Gastroesophageal sphincter (tissue), 4 donors: ENCODE measurements at places on chromosomes 3 and 15.

DNA sequence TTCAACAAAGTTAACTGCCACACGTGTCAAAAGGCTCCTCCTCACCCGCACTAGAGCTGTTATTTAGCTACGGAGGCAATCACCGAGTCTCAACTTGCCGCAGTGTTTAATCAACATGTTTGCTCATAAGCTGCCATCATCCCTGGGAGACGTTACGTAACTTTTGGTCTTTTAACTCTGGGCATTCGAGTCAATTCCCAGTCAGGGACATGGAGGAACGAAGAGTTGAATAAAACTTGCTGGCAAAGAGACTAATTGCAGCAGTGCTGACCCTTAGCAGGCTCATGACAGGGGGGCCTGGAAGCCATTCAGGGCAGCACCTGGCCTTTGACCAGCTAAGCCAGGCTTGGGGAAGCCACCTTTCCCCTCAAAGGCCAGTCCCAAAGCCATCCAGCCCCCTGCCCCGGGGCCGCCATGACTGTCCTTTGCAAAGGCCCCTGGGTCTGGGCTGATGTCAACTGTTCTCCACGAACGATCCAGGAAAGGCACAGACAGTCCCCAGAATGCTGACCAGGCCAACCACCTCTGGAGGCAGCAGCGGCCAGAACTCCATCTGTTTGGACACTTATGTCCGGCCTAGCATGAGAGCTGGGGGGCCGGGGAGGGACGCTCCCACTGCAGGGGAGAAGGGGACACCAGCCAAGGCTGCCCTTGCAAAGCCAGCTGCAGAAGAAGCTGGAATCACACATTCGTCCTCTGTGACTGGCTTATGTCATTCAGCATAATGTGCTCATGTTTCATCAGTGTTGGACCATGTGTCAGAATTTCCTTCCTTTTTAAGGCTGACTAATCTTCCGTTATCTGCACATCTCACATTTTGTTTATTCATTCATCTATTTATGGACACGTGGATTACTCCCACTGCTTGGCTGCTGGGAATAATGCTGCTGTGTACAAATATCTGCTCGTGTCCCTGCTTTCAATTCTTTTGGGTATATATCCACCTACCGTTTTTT, 43.7 kb downstream of the PCSK6 start:
- ATAC-seq = peak; percentile 65

DNA sequence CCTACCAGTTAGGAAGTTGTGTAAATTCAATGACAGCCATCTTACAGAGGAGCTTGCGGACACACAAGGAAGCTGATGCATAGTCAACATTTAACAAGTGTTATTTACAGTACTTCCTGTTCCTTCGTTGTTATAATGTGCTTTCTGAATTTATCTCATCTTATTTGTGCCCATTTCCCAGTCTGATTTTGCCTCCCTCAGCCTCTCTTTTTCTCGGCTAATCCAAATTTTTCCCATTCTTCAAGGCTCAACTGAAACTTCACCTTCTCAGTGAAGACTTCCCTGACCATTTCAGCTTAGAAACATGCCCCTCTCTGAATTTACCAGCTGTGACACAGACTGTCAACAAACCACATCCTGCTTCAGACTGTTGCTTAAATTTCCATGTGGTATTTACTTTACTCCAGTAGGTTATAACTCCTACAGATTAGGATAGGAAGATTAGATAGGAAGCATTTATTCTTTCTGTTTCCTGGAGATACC, 55.7 kb upstream of the CP start:
- no peak for ATAC-seq

DNA sequence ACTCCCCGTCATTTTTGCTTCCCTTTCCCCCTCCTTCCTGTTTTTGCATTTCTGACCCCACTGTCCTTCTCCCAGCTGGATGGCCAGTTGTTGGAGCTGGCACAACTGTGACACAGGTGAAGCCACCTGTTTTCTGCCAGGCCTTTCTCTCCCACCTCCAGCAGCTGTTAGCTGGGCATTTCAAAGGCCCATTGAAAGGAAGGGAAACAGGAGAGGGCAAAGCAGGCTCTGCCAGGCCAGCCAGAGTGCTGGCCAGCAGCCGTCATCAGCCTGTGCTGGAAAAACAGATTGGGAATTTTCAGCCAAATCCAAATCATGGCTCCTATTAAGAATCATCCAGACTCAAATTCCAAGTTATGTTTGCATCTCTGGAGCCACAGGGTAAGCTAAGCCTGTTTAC, 155.2 kb upstream of the C2CD4B start:
- no peak for ATAC-seq

- ATAC-seq = no peak
Observed at GRCh38 chr3:14283813-14284438, 105.3 kb downstream of the LSM3 start.

- ATAC-seq = no peak
Observed at GRCh38 chr3:185021256-185021655, 131.6 kb downstream of the C3orf70 start.

DNA sequence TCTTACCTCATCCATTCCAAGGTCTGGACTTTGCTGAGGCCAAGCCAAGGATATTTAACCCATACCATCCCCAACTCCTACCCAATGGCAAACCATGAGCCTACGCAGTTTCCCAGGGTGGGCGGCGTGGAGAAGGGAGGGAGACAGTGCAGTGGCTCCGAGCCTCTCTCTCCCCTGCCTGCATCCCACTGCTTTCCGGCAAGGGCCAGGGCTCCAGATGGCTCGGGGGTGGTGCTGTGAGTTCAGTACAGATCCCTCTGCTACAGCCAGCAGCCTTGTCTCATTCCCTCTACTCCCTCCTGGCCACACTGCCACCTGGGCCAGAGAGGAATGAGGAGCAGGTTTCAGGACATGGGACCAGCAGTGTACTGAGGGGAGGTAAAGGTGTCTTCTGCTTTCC, 44.3 kb upstream of the APEH start:
- no peak for ATAC-seq

- no peak for ATAC-seq
Observed at GRCh38 chr3:138497851-138498250, 63.4 kb downstream of the ESYT3 start.

- ATAC-seq = no peak
Observed at GRCh38 chr3:122635789-122636188, 44.9 kb upstream of the PARP14 start.

DNA sequence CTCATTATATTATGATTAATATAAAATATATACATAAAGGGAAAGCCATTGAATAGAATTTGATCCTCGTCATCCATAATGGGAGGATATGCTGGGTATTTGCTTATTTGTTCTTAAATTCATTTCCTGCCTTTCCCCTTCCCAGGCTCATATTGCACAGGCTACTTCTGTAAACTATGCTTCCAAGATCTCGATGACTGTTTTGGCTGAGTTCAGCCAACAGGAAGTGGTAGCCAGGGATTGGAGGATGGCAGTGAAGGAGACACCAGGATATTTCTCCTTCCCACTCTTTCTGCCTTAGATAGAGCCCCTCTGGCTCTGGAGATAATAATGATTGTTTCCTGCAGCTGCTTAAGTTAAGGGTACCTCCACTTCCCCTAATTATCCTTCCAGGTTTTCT, 44.3 kb upstream of the DYNC1LI1 start:
- ATAC-seq = no peak

- peak; percentile 63 for ATAC-seq
Observed at GRCh38 chr3:52313774-52314188, 2.3 kb upstream of the DNAH1 start.

DNA sequence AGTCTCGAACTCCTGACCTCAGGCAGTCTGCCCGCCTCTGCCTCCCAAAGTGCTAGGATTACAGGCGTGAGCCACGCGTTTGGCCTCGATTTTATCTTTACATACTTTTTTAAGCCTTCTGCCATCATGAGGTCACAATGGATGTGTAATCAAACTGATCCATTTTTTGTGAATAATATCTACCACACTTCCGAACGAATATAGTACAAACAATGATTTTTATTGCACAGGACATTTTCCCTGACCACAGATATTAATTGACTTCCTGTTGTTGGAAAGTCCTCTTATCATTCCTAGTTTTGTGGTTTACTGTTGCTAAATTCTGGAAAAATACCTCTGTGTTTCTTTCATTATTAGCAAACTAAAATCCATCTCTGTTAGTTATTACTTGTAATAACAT, 68.9 kb downstream of the MINDY2 start:
- no peak for ATAC-seq

DNA sequence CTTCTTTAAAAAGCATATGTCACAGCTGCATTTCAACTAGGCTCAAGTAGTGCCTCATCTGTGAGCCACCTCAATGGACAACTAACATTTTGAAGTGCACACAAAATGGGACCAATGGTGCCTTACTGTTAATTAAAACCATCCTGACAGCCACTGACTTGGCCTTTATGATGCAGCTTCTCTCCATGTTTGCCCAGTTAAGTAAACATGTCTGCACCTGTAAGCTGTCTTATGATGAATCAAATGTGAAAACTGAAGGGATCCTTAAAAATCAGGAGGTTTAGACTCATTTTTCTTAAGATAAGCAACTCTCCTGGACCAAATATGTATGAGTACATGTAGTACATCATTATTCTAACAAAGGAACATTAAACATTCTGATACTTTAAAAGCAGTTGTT, 861.6 kb downstream of the ROBO1 start:
- no peak for ATAC-seq

DNA sequence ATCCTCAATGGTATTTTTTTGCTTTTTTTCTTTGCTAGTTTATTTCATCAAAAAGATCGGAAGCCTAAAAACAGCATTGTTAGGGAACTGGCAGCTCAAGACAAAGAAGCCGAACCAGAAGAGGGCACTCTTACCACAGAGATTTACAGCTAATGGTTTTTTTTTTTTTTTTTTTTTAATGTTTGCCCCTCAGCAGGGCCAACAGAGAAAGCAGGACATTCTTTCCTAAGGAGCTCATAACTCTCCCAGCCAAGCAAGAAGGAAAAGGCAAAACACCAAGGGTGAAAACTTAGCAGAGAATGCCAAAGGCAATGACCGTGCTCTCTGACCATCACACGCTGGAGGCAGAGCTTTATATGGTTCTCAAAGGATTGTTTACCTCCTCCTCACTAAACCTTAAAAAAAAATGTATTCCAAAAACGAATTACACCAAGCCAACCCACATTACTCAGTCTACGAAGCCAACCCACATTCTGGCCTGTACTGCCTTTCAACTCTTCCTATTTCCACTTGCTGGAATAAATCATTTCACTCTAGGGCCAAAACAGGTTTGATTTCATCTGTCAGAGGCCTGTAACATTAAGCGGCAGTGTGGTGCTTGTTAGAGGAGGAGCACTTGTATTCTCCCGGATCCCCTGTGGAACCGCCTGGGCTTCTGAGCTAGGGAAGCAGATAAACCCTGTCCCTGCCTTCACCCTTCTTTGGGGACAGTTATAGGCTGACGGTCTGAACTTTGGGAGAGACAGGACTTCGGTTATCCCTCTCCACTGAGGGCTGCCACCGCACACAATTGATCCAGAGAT, 35.6 kb upstream of the GYG1 start:
- peak; percentile 96 for ATAC-seq

DNA sequence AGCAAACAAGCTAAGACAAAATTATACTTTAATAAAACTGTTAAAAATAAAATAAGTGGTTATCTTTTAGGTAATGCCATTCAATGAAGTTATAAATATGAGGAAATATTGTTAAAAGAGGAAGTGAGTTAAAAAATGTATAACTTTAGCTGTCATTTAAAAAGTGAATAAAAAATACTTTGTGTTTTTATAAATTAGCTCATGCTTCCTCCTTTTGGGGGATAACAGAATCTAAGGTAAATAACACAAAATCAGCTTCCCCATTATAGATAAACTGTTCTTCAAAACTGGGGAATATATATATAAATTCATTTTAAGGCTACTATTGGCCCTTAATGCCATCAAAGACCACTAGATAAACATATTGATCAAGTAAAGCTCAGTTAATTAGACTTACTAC, 113.7 kb upstream of the AADACL2 start:
- no peak for ATAC-seq

DNA sequence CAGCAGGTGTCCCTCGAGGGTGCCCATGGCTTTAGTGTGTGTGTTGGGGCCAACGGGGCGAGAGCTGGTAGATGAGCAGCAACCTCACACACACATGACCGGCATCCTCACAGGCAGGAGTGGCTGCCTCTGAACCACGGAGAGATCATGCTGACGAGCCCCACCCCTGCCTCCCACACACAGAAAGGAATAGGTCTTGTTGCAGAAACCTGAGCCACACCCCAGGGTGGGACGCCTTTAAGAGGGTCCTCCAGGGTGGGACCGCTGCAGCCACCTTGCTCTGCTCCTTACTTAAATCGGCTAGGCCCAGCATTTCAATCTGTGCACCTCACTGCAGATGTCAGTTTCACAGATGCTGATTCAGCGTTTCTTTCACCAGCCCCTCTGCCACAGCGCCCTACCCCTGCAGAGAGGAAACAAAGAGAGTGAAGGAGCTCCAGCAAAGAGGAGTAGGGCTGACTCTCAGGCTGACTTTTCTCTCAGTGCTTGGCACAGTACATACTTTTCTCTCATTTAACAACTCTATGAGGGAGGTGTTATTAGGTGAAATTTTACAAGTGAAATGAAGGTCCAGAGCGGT, 61.2 kb upstream of the EPHB3 start:
- ATAC-seq = no peak

DNA sequence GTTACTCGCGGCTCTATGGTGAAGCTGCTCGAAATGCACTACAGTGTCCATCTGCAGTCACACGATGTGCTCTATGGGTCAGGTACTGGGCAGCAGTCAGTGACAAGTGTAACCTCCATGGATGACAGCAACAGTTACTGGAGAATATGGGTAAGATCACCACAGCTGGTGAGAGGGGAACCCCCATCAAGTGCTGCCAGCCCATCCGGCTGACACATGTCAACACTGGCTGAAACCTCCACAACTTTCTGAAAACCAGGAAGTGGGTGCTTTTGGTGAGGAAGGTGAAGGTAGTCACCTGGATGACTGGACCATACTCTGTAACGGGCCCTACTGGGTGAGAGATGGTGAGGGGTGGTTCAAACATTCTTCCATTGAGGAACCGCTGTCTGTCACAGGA, 87.4 kb upstream of the C15orf39 start:
- no peak for ATAC-seq

DNA sequence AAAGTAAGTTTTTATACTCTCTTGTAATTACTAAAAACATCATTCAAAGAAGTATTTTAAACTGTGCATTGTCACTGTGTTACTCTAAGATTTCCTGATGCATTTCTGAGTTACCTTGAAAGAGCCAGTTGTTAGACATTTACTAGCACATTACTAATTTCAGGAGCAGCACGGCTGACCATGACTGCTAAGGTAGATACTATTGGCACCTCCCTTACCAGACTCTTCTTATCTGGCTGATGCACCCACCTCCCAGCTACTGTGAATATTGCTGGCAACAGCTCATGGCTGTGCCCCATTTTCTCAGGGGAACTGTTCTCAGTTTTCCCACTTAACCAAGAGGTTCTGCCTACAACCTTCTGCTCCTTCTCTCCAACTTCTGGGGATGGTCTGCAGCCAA, 29.4 kb downstream of the COL6A5 start:
- no peak for ATAC-seq

GRCh38 chr15:96958721-96959120, 628.2 kb downstream of the NR2F2 start:
- no peak for ATAC-seq
